Hindlimb muscle (tissue), 1 donor: ENCODE measurements at places on chromosomes 12 and 14.

DNA sequence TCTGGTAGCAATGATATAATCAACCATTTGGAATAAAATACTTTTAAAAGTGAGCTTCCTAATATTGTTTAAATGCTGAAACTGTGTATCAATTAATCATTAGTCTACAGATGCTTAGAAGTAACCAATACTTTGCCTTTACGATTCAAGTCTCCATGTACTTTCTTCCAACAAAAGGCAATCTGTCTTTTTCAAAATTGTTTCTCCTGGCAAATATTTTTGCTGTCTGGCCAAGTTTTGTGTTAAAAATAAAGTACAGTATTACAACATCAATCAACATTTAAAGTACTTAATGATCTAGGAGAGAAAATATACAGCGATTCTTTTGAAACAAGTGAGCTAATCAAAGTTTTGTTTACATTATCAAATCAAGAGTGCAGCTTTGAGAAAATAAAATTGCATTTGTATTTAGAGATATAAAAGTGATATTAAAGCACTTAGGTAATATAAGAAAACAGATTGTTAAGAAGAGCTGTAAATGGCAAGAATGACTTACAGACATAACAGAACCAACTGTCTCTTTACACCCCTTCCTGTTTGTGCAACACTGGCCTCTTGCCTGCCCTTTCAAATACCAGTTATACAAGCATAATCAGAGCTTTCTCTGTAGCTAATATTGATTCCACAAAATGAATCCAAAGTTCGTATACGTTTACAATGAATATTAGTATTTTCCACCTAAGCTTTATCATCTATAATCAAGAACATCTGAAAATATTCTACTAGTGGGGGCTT is 38.2 kb upstream of the FBLN5 start:
- no peak for DNase-seq

GRCh38 chr12:57094208-57095160 is 5.6 kb downstream of the NAB2 start:
- no peak for DNase-seq

DNA sequence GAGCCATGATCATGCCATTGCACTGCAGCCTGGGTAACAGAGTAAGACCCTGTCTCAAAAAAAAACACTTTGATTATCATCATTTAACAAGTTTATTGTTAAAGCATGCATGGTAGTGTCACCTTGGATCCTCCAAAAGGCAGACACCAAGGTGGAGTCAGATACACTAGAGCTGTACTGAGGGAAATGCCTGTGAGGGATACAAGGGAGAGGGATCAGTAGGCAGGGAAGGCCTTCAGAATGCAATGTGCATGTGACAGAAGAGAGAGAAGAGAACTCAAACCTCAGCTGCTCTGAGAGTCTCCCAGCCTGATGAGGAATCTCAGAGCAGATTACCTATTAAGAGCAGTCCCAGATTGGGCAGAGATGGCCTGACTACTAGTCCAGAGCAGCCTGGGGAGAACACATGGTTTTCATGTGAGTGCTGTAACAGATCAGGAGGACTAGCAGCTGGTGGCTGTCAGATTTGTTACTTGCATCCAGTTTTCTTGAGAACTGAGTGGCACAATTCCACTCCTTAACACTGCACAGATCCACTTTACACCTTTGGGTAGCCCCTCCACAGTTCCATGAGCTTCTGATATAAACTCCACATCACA is 38.0 kb upstream of the A2ML1 start:
- no peak for DNase-seq

DNA sequence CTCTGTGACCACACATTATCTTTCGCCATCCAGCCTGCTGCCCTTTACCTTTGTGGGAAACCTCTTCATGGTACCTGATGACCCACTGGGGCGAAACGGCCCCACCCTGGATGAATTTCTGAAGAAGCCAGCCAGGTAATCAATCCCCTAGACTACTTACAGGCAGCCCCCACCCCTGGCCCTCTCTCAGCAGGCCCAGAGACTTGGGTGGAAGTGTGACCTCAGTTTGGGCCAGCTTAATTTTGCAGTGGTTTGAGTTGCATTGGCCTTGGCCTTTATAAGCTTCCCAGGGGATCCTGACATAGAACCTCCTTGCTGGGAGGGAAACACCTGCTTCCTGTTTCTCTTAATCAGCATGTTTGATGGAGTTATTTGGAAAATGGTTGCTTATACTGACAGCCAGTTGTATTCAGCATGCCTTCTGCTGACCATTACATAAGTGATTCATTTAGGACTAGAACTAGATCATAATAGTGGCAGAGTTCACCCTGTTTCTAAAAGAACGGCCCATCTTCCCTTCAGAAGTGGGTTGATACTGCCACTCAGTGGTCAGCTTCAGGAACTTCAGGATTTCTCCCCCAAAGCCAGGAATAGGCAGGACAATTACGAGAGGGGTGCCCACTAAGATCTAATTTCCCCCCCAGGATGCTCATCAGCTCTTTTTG is 6.1 kb downstream of the SDR39U1 start:
- peak; percentile 68 for DNase-seq

DNA sequence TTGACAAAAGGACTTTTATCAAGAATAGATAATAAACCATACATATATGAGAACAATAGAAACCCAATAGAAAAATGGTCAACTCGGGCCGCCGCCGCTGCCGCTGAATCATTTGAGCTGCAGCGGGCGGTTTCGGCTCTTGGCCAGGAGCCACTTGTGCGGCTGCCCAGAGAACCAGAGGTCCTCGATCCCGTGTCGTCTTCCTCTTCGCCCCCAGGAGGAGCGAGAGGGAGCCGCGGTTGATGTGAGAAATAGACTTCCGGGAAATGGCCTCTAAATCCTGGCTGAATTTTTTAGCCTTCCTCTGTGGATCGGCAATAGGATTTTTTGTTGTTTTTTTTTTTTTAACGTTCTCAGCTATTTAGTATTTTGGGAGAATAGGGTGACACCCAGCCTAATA is 44.8 kb downstream of the CPSF6 start:
- DNase-seq, result peak; percentile 64

GRCh38 chr12:52162981-52163380 is 28.8 kb downstream of the KRT80 start:
- DNase-seq, result no peak

DNA sequence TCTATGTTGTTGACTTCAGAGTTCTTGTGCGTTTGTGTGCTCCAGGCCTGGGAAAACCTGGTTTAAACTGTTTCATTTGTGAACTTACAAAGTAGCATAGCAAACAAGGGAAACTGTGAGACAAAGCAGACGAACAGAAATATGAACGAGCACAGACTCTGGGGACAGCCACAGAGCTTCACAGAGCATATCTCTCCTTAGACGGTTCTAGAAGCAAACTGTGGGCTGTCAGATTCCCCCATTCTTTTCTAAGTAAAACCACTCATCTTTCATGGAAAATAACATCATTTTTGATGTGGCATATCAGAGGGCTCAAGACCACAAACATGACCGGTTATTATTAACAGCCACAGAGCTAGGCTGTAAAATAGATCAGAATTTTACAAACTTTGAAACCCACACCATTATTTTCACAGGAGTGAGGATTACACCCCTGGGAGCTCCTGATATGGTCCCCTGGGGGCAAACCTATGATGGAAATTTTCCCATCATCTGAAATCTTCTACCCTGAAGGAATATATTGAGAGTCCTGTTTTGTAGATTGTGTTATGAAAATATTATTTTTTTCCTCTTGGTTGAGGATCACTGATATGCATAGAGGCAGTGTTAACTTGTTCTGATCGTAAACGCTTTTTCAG is 102.0 kb downstream of the ADGRD1 start:
- DNase-seq, result no peak

DNA sequence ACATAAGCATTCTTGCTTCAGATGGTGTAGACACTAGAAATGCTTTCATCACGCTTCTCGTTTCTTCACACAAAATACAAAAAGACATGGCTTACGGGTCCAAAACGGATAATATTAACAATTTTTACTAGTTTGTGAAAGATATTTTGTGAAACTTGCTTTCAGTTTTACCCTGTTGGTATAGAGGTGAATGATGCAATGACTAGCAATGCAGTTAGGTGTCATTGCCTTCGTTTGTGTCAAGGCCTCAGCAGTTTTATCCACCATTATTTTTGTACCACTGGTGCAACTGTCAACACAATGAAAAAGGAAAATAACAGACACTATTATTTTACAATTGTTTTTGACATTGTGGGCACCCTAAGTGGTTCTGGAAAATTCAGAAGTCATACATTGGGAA is 323.0 kb downstream of the FLRT2 start:
- no peak for DNase-seq

GRCh38 chr14:68395604-68396003 is 397.3 kb downstream of the ZFP36L1 start:
- DNase-seq, result no peak

- DNase-seq, result peak; percentile 17
These were observed 917.7 kb downstream of the DIO2 start for GRCh38 chr14:79293482-79294177.

GRCh38 chr12:128004383-128004938 is 262.5 kb upstream of the TMEM132C start:
- no peak for DNase-seq

GRCh38 chr12:88057994-88058718 is 29.0 kb upstream of the C12orf50 start:
- no peak for DNase-seq

DNA sequence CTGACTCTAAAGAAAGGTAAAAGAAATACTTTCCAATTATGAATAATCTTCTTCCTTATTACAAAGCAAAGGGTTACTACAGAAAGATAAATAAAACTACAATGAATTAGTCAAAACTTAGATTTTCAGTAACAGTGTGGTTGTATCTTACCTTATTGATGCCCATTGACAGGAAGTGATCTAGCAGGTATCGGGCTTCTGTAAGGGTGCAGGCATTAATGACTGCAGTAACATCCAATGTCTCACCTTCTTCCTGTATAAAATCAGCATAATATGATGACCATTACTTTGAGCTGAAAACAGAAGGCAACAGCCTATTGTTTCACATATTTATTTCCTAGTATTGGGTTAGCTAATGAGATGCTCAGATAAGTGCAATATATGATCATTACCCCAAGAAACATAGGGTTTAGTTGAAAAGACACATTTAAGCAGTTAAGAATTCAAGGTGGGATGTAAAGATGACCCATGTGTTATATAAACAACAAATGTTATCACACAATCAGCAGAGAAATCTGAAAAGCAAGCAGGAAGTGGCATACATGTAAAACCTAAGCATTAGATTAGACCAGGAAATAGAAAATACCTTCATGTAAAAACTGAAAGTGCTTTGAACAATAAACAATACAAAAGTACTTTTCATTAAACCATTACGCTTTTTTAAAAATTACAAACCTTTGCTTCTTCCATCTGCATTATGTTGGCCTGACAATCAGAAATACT is 111.2 kb downstream of the KIF21A start:
- no peak for DNase-seq

GRCh38 chr14:101853455-101854018 is 92.0 kb downstream of the PPP2R5C start:
- no peak for DNase-seq

- DNase-seq, result no peak
These were observed 22.7 kb upstream of the MUCL1 start for GRCh38 chr12:54831631-54832030.
